ENCODE measurements at places on chromosomes 6 and 20.

DNA sequence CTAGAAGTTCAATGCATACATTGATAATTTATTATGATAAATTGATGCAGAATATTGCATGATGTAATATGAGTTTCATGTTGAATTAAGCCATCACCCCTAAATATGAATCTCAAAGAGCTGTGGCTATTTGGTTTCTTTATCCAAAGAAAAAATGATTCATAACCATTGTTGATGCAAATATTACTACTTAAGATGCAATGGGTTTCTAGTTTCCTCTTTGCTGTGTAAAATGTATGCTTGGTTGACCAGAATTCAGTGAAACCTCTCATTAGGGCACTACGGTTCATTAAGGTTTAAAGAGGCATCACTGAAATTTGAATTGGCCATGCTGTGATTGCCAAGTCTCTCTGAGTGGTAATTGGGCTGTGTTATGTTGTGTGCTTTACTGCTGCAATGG lies 492.5 kb upstream of the FLRT3 start:
- DNase-seq = no peak

- DNase-seq = no peak
Observed at GRCh38 chr6:11224252-11224965, 8.1 kb downstream of the NEDD9 start.

- DNase-seq = no peak
Observed at GRCh38 chr6:89251170-89251569, 34.0 kb upstream of the GABRR1 start.

DNA sequence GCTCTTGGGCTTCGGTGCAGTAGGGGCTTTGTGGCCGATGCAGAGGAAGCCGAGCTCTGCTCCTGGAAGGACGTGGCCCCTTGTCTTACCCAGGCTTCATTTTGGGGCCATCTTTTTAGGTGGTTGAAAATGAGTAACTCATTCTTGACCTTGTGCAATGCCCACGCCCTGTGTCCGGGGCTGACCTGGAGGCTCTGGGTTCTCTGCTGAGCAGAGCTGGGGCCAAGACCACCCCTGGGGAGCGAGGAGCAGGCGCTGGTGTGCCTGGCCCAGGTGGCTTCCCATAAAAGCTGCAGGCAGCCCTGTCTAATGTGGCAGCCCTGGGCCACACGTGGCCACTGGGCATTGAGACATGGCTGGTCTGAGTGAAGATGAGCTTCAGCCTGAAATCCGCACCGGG lies 25.7 kb downstream of the NTSR1 start:
- no peak for DNase-seq

DNA sequence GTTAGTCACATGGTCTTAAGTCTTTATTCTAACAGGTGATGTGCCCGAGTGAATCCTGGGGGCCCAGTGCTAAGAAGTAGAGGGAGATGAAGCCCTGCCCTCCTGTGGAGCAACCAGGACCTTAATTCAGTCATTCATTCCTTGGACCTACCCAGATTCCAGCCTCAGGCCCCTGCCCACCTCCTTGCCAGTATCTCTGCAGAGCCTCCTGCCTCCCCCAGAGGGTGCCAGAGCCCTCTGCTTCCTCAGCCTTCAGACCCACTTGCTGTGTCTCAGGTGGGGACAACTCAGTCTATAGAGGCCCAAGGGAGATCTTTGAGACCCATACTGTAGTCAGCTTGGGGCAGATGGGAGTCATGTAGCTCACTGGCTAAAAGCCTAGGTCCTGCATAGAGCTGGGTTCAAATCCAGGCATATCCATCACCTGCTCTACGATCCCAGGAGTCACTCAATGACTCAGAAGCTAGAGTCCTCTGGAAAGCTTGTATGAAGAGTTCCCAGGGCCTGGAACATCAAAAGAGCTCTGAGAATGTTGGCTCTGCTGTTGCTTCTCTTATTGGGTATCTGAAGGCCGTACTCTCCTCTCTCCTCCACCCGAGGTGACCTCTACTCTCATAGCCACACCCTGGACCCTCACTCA lies 3.9 kb upstream of the SIGLEC1 start:
- DNase-seq = peak; percentile 30

DNA sequence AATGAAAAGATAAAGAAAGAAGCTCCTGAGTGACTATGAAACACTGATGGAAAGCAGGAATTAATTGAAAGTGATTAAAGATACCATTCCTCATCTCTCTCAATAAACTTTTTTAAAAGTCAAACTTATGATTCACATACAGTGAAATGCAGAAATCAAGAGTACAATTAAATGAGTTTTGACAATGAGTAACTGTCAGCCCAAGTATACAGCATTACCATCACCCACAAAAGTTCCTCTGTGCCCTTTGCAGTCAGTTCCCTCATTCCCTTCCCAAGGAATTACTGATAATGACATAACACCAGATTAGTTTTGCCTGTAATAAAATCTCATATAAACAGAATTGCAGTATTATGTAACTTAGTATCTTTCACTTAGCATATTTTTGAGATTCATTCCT lies 44.5 kb downstream of the ATG5 start:
- DNase-seq = no peak

GRCh38 chr20:49286689-49287551 lies 9.1 kb upstream of the ZNFX1 start:
- no peak for DNase-seq

GRCh38 chr20:53819973-53820451 lies 226.4 kb upstream of the ZNF217 start:
- DNase-seq = no peak

GRCh38 chr6:24950218-24950941 lies 14.6 kb upstream of the RIPOR2 start:
- DNase-seq = no peak

GRCh38 chr20:44768256-44768655 lies 22.6 kb downstream of the KCNK15 start:
- DNase-seq = no peak

GRCh38 chr6:105645156-105645555 lies 242.3 kb upstream of the PREP start:
- no peak for DNase-seq

GRCh38 chr6:20540683-20541082 lies 6.4 kb downstream of the CDKAL1 start:
- DNase-seq = no peak

- no peak for DNase-seq
Observed at GRCh38 chr6:15904651-15905376, 224.1 kb upstream of the MYLIP start.

DNA sequence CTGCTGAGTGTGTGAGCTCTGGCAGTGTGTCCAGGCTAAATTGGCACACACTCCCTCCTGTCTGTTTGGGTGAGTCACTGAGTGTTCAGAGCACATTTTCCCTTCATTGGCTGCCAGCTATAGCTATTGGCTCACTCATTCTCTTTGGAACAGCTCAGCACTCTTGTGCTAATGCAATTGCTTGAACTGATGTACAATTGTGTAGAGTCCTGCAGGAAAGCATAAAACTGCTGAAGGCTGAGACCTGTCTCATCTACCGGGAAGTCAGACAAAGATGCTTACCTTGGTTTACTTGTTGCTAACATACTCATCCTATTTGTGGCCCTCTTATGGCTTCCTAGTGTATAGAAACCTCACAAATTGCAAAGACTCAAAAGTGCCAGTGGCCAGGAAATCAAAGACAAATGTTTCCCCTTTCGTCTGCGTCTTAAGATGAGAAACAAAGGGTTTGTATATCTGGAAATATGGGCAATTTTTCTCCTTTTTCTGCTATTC lies 351.0 kb downstream of the BCKDHB start:
- DNase-seq = no peak

GRCh38 chr6:79077715-79078074 lies 359 bp downstream of the PHIP start:
- no peak for DNase-seq

DNA sequence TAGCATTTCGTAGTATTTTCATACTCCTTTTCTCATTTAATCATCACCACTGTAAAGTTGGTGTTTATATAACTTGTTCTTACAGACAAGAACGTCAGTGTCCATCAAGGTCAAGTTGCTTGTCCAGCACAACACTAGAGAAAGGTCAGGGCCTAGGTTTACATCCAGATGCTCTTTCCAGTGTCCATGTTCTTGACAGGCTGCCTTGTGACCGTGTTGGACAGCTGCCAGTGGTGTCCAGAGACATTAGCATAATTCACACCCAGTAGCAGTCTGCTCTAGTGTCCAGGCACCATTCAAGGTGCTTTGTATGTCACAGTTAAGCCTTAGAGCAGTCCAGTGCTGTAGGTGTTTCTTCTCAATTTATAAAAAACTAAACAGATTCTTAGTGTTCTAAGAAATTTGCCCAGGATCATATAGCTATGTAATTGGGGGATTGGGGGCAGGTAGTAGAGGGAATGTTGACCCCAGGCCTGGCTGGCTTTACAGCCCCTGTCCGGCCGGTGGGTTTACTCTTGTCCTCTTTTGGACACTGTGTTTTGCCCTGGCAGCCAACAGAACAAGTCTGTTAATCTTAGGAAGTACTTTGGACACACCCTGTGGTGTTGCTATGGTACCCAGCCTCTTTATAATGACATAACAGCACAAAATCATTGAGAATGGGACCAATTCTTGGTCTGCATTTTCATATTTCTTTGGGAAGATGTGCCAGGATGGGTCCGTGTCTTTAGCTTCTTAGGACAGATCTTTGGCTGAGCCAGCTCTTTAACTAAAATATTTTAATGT lies 8.0 kb downstream of the STK35 start:
- DNase-seq = no peak

GRCh38 chr20:42705550-42705949 lies 484.2 kb downstream of the PTPRT start:
- DNase-seq = no peak
